Substantia nigra (tissue), 51 donors: ENCODE measurements at places on chromosomes 2 and 18.

DNA sequence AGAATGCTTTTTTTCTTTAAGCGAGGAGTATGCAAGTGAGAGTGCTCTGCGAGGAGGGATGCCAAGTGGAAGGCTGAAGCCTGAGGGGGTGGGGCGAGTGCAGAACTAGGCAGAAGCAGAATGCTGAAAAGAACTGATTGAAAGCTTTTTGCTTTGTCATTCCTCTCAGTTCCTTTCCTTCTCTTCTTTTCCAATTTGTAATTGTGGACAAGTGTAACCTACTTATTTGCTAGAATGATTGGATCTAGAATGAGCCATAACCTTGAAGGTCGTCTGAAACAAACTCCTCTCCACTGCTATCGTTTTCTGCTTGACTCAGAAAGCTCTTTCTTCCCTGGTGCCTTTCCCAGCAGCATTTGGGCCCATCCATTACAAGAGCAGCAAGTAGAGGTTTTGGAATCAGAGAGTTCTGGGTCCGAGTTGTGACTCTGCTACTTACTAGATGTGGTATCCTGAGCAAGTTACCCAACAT is 115.3 kb downstream of the METTL8 start:
- DNase-seq: peak; percentile 4

DNA sequence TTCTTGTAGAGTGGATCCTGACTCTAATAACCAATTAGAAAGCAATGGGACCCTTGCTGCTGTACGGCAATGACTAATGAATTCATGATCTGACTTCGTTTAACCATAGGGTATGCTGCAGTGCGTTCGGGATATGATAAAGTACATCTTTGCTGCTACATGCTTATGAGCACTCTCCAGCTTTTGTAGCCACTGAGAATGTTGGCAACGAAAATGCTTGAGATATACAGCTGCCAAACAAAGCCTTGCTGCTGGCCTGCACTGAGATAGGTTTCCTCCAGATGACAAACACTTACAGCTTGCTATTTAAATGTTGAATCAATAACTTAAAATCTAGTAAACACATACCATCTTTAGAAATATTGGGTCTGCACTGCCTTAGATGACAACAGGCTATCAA is 372.4 kb upstream of the SLC8A1 start:
- DNase-seq: no peak

GRCh38 chr18:74292541-74292858 is 737 bp upstream of the CYB5A start:
- DNase-seq: no peak

- peak; percentile 52 for DNase-seq
These were observed at the start of gene TCF7L1 for GRCh38 chr2:85132834-85133637. Gene TCF7L1, plus strand, starts transcription at chr2:85133392. Its CDS starts 293 bp downstream, at chr2:85133685.

DNA sequence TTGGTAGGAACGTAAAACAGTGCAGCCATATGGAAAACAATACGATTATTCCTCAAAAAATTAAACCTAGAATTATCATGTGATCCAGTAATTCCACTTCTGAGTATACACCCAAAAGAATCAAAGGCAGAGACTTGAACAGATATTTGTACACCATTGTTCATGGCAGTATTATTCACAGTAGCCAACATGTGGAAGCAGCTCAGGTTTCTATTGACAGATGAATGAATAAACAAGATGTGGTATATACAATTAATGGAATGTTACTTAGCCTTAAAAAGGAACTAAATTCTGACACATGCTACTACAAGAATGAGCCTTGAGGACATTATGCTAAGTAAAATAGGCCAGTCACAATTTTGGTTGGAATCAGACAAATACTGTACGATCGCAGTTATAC is 14.2 kb upstream of the RTTN start:
- no peak for DNase-seq

DNA sequence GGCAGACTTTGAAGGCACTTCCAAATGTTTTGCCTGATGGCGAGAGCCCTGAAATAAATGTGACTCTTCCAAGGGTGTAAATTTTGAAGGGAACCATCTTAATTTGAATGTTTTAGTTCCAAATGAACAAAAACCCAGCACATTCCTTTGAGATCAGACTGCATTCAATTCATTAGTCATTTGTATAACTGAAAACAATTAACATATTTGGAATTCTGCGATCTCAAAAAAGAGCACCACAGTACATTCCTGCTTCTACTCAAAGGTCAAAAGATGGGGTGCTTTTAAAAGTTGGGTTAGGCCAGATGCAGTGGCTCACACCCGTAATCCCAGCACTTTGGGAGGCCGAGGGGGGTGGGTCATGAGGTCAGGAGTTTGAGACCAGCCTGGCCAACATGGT is 38.2 kb upstream of the CHRNA1 start:
- no peak for DNase-seq
